ENCODE measurements at places on chromosomes 6 and 20.

DNA sequence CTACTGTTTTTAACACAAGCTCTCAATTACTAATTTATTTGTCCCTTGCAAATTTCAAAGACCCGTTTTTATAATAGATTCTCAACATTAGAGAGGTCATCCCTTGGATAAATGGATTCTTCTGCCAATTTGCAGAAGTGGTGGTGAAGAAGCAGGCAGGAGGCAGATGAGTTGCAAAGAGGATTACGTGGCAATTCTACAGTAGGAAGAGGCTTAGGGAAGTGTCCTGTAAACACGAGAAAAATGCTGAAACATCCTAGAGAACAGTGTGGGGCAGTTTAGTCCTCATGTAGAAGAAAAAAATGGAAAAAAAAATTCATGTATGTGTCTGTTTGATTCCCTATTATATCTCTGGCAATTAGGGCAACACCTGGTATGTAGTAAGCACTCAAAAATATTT lies 87.6 kb downstream of the BMP2 start:
- DNase-seq: no peak

GRCh38 chr6:165515963-165516624 lies 146.9 kb downstream of the PDE10A start:
- DNase-seq: peak; percentile 18

DNA sequence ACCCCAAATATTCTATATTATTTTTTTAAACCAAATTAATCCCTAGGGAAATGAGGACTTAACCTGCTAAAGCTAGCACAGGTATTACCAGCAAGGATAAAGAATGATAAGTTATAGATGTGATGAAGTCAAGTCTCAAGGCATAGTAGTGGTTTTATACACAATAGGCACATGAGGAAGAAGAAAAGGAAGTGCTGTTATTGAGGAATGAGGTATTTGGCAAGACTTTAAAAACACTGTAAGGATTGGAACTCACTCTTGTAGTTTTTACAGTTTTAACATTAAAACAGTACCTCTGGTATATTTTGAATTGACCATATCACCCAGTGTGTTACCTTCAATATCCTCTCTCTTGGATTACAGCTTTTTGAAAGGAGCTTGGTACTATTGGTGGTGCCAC lies 54.6 kb downstream of the PHF3 start:
- no peak for DNase-seq

- DNase-seq: peak; percentile 51
Measured at GRCh38 chr6:78810698-78811097, 56.7 kb upstream of the IRAK1BP1 start.

- DNase-seq: no peak
Measured at GRCh38 chr6:106787327-106788196, 158.2 kb downstream of the QRSL1 start.

- no peak for DNase-seq
Measured at GRCh38 chr6:47665112-47665511, 33.3 kb upstream of the ADGRF4 start.

DNA sequence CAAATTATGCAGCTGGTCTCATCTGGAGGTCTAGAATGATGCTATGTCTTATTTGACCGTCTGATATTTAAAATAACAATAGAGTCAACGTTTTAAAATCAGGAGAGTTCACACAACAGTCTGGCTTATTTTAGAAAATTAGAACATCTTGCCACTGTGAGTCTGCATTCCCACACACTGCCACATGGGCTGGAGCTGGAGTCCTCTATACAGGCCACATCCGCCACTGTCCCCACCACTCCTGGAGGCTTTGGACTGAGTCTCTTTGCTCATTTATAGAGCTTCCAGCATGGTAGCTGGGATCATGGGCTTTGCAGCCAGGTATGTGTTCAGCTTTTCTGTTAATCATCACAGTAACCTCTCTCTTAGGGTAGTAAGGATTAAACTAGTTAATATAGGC lies 68.8 kb upstream of the ZNFX1 start:
- DNase-seq: no peak

DNA sequence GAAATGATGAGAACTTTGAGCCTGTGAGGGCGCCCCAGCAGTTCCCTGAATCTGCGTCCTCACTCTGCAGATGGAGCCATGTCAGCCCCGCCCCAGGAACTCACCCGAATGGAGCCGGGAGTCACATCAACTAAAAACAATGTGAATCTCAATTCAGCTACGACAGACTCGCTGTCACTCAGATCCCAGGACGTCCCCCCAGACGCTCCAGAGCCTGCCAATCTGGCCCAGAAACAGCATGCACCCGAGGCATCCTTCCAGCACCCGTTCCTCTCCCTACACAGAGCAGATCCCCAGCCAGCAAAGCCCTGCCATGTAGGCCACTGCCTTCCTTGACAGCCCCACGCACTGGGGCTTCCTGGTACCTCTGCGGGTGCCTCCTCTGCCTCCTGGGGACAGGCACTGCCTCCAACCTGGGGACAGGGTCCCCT lies 248.0 kb downstream of the TTLL2 start:
- no peak for DNase-seq

GRCh38 chr6:89412071-89413005 lies at the start of gene RRAGD:
RRAGD (minus strand) TSS chr6:89412273; CDS start chr6:89411993, 280 bp downstream.
- no peak for DNase-seq

DNA sequence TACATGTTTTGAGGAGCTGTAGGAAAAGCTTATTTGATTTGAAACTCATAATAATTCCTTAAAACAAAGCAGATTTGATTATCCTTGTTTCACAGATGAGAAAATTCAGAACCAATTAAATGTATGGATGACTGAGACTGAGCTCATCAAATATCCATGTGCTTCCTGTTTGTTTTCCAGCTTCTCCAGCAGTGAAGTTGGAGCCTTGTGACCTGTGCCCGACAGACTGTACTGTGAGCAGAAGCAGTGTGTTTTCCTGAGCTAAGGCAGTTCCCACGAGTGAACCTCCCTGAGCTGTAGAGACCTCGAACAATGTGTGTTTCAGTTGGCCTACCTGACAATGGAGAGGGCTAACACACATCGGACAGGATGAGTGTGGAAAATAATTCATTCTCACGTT lies 599.5 kb upstream of the NRSN1 start:
- peak; percentile 9 for DNase-seq

DNA sequence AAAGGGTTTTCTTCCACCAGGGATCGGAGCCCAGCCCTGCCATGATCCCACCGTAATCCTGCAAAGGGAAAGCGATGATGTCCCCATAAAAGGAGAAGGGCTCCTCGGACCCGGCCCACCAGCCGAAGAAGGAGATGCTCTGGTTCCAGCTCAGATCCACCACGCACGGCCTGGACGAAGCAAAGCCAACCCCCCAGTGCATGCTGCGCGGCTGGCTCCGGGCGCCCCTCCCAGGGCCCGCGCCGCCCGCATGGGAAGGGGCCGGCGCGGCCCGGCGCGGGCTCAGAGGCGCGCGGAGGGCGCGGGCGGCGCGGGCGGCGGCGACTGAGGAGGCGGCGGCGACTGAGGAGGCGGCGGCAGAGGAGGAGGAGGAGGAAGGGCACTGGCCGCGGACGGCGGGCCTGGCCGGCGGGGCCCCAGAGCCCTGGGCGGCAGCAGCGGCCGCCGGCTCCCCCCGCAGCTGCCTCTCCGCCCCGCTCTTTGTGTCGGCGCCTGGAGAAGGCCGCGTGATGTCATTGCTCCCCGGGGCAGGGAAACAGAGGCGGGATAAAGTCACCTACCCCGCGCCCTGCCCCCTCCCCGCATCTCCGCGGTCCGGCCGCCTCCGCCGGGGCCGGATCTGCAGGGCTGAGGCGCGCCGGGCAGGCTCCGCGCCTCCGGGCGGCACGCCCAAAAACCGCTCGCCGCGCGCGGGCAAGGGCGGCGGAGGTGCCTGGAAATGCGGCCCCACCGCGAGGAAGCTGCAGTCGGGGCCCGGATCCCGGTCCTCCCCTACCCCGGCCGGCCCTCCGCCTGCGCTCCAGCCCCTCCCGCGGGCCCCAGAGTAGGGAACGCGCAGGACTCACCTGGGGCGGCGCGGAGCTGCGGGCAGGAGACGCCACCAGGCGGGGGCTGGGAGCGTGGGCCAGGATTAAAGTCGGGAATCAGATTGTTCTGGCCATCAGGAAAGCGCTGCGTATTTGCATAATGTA lies at the start of gene FAXC:
Gene FAXC (minus strand): TSS at position 504 of the 971 bp plus-strand sequence. CDS start 302 bp downstream, at position 202.
- no peak for DNase-seq

DNA sequence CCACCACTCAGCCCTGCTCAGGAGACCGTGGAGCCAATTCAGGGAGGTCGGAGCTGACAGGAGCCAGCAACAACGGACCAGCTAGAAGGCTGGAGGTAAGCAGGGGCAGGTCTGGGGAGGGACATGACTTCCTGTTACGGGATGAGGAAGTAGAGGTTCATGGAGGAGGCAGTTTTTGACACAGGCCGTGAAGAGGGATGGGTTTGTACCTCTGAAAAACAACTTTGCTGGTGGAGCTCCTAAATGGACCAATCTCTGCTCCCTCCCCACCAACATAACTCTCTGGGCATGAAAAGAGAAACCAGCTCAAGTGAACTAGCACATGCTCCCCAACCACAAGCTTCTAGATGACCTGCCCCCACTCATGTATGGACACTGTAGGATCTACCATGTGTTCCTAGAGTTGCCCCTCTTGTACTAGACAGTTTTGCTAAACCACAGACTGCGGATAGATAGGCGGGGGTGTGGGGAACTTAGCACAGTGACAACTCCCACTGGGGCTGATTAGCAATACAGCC lies 31.4 kb downstream of the RALGAPA2 start:
- DNase-seq: no peak

DNA sequence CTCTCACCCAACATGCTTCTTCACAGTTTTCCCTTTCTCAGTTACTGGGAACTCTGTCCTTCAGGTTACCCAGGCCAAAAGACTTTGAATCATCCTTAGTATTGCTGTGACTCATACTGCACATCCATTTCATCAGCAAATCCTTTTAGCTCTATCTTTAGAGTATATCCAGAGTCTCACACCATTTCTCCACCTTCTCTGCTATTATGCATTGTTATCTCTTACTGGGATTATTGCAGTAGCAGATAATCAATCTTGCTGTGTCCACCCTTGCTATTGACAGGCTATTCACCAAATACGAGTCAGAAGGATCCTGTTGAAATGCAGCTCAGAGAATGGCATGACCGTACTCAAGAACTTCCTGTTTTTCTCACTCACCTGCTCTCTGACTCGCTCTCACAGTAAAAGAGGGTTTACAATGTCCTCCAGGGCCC lies 57.3 kb downstream of the BCKDHB start:
- DNase-seq: peak; percentile 65

DNA sequence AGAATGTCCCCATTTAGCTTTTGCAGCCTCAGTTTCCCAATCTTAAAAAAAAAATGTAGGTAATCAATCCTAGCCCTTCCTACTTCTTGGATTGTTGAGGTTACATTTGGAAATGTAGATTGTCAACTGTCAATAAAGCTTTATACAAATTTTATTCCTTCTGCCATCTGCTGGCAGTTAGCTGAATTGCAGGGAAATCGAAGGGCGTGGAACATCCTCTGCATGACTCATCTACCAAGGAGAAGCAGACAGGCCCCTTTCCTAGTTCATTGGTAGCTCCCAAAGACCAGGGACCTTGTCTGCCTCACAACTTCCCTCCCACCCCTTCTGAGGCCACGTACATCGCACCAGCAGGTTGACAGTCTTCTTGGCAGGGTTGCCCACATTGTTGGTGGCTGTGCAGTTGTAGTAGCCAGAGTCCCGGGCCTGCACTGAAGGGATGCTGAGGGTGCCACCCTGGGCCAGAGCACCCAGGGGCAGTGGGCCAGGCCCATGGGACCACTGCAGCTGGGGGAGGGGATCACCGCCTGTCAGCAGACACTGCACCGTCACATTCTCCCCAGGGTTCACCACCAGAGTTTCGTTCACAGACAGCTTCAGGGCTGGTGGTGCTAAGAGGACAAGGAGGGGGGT lies 43.6 kb downstream of the MDGA1 start:
- DNase-seq: no peak

GRCh38 chr6:25717866-25718740 lies 36.4 kb upstream of the SLC17A4 start:
- DNase-seq: no peak

- no peak for DNase-seq
Measured at GRCh38 chr6:170188571-170189001, 102.3 kb downstream of the DLL1 start.

DNA sequence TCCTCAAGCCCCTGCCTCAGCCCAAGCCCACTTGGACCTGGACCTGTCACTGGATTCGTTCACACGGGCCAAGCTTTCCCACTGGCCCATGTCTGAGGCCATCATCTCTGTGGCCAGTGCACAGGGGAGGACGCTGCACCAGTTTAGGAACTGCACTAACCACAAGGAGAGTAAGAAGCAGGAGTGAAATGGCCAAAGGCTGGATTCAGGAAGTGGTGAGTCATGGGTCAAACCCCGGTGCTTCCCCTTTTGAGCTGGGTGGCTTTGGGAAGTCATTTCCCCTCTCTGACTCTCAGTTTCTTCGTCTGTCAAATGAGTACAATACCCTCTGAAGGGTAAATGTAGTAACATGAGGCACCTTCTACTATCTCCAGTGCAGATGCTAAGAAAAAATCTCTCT lies 87.9 kb downstream of the CD40 start:
- no peak for DNase-seq

DNA sequence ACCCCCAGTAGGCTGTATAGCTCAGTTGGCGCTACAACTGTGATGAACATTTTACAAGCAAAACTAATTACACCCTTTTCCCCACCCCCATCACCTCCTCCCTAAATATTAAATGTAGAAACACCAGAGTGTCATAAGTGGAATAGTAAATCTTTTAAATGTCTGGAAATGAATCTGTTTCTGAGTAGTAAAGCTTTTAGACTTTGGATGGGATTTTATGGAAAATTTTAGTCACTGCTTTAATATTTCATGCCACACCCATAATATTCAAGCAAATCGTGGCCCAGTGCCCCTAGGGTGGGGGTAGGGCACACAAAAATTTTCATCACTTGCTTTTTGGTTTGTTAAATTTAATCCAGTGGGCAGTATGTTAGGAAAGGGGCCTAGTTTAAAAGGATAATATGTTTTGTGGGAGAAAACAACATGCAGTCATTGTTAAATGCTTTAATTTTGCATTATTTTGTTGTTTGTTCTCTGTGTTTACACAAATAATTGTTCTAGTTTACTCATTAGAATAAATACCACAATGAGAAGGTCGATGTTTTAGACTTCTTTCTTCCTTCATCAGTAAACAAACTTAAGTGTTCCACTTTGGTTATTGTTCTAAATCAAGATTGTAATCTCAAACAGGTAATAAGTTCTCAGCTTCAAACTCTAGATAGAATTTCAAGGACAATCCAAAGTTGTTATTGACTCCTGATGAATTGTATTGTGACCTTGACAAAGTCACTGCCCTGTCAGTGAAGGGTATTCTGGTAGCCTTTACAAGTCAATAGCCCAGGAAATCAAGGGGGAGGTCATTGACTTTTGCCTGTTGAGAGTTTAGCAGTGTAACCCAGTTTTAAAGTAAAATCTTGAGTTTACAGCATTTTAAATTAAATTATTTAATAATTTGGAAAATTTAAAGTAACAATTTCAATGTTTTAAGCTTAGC lies 79.2 kb downstream of the CBFA2T2 start:
- DNase-seq: no peak

All from skeletal muscle cell (primary cell).